ENCODE measurements at places on chromosomes 1 and 21. TPM values are rescaled to one million over a fixed set of nuclear protein-coding genes. Genes with fewer than 3 reads are reported as not detected.

- no peaks in the 10 kb centered on the region for H3K36me3 ChIP-seq
- H3K27ac ChIP-seq, result no peak overlapping the region
- no peak for DNase-seq
- H3K27me3 ChIP-seq, result no peaks in the 10 kb centered on the region
- H3K4me1 ChIP-seq, result no peaks in the 10 kb centered on the region
- no peak overlapping the region for H3K4me3 ChIP-seq
These were observed 146.4 kb upstream of the LRRC7 start for GRCh38 chr1:69421286-69421685.

RNU1-1 gene
- total RNA-seq, result under 0.01 TPM

IQGAP3 gene
- 13.6 TPM for total RNA-seq

GRCh38 chr1:246364415-246364941, 142.6 kb downstream of the SMYD3 start:
- H3K4me3 ChIP-seq, result no peak overlapping the region
- no peaks in the 10 kb centered on the region for H3K4me1 ChIP-seq
- no peak overlapping the region for H3K27ac ChIP-seq
- DNase-seq, result no peak
- no peaks in the 10 kb centered on the region for H3K36me3 ChIP-seq
- no peaks in the 10 kb centered on the region for H3K27me3 ChIP-seq

LGR6 gene
- total RNA-seq, result not detected
